Suprapubic skin (tissue), 4 donors: ENCODE measurements at places on chromosomes 2 and 18. TPM values are rescaled to one million over a fixed set of nuclear protein-coding genes. Genes with fewer than 3 reads are reported as not detected.

The NRBP1 gene
- total RNA-seq: 84.3 TPM

DNA sequence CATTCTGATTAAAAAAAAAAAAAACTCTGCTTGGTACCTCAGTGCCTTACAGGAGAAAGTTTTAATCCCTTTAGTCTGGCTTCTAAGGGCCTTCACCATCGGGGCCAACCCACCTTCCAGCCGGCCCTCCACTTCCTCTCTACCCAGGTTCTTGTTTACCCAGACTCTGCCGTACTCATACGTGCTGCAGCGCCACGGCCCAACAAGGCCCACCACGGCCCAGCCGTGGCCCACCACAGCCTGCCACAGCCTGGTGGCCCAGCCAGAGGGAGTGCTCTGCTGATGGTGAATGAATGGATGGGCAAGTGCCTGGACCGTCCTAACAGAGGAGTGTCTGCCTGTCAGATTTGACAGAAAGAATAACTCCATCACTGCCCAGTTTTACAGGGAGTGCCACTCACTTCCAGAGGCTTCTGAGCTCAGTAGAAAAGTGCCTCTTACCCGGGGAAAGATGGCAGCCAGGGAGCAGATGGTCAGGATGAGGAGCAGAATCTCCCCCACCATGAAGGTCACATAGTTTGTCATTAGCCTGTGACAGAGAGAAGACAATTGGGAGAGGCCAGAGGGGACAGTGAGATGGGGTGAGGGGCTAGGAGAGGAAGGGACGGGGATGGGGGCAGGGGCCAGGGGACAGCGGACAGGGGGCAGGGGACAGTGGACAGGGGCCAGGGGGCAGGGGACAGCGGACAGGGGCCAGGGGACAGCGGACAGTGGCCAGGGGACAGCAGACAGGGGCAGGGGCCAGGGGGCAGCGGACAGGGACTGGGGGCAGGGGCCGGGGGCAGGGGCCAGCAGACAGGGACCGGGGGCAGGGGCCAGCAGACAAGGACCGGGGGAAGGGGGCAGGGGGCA, 38.2 kb downstream of the CENPO start:
- DNase-seq: peak; percentile 56

DNA sequence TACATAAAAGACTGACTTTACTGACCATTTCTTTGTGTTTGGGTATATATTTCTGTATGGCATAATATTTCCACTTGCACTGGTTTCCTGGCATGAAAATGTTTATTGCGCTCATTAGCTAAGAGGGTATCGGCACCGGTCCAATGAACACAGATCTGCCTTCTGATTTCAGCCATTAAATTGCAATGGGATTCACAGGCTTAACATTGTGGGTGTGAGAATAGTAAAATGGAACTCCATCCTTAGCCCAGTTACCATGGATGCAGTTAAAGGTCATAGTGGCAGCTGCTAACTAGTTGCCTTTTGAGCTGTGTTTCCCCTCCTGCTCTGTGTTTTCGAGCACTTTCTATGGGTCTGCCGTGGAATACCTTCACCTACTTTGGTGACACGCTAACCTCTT, 352.6 kb upstream of the POU3F3 start:
- no peak for DNase-seq

- DNase-seq: peak; percentile 40
These were observed 63.1 kb downstream of the MARCO start for GRCh38 chr2:119005051-119005450.

The TMSB10 gene
- 861 TPM for total RNA-seq

GRCh38 chr18:74982946-74983635, 225.8 kb downstream of the PTGR3 start:
- DNase-seq: no peak

The GRB14 gene
- total RNA-seq: 2.2 TPM

The C2orf66 gene
- not detected for total RNA-seq

GRCh38 chr2:39408351-39409136, 28.5 kb downstream of the MAP4K3 start:
- no peak for DNase-seq

DNA sequence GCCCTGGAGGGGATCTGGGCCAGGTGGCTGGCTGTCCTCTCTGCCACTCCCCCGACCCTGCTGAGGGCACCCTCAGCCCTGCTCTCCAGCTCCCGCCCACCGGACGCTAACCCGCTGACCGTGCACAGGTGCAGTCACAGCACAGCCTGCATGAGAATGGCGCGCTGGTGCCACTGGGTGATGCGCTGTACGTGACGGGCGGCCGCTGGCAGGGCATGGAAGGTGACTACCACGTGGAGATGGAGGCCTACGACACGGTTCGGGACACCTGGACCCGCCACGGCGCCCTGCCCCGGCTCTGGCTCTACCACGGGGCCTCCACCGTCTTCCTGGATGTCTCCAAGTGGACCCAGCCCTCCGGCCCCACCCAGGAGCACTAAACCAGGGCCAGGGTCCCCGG, 8.1 kb upstream of the ERFE start:
- no peak for DNase-seq

DNA sequence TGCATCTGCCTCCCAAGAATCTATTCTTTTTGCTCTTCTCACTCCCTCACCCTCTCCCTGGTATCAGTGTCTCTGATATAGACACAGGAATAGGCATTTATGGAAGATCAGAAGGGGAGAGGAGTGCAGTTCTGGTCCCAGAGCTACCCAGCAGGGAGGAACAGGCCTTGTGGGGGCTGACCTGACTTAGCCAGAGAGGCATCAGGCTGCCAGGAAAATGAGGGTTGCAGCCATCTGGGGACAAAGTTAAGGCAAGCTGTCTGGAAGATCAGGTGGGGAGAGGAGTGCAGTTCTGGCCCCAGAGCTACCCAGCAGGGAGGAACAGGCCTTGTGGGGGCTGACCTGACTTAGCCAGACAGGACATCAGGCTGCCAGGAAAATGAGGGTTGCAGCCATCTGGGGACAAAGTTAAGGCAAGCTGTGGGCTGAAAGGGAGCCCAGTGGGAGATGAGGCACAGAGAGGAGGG, 69.9 kb upstream of the HK2 start:
- DNase-seq: no peak

The GTF2A1L gene
- total RNA-seq: 1.1 TPM

DNA sequence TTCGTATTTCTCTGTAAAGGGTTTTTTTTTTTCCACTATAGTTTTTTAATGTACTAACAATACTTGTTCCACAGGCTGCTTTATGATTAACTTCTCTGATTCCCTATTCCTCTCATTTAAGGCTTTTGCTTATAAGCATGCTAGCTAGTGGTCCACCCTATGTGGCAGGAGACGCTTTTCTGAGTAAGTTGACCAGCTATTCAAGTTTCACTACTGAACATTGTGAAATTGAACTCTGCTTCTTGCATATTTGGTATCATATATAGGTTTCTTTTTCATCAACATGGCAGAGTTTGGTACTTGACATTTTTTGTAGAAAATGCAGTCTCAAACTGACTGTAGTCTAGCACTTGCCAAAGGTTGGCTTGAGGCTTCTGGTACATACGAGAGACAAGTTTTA, 74.2 kb downstream of the OTX1 start:
- no peak for DNase-seq

DNA sequence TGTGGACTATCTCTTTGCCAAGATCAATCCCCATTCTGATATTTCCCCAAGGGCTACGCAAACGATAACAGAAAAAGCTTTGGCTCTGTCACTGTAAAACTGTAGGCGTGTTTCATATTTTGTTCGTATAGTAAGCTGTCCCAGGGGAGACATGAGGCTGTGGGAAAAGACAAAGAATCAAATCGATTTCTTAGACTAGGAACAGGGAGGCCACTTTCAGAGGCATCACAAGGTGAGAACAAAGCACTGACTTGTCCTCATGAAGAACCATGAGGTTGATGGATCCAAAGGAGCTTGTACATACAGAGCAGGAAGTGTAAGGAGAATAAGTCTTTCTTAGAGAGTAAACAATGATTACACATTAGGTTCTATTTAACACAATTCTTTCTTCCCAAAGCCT, 255.7 kb downstream of the HNMT start:
- no peak for DNase-seq

DNA sequence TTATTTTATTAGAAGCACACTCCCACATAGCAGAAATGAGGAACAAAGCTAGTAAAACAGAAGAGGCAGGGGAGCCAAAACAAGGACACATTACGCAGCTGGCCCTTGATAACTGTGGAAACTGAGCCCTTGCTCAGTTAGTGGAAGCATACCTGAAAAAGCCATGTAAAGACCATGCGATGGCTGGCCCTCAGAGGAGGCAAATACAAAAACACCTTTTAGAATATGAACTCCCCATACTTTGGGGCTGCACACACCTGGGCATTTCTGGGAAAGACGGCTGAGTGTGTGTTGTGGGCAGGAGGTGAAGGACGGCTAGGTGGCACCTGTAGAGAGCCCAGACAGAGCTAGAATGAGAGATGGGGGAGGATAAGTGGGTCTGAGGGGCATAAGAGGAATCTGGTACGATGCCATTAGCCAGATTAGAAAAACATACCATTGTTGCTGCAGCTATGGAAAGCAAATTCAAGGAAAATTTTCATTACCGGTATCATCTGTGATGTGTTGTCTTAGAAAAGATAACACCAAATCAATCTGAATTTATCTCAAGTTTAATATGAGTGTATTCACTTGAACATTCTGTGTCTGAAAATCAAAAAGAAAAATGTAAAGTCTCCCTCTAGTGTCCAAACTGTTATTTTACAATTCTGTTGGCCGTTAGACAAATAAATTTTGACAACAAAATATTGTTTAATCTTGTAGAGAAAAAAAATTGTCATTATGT, 45.2 kb upstream of the SULT1C3 start:
- DNase-seq: no peak

- DNase-seq: no peak
These were observed 101.4 kb downstream of the WDPCP start for GRCh38 chr2:63486861-63487290.

The NEU2 gene
- 1.7 TPM for total RNA-seq

The TP53I3 gene
- total RNA-seq: 15.5 TPM

GRCh38 chr2:238259061-238260020, 19.5 kb upstream of the HES6 start:
- peak; percentile 62 for DNase-seq

DNA sequence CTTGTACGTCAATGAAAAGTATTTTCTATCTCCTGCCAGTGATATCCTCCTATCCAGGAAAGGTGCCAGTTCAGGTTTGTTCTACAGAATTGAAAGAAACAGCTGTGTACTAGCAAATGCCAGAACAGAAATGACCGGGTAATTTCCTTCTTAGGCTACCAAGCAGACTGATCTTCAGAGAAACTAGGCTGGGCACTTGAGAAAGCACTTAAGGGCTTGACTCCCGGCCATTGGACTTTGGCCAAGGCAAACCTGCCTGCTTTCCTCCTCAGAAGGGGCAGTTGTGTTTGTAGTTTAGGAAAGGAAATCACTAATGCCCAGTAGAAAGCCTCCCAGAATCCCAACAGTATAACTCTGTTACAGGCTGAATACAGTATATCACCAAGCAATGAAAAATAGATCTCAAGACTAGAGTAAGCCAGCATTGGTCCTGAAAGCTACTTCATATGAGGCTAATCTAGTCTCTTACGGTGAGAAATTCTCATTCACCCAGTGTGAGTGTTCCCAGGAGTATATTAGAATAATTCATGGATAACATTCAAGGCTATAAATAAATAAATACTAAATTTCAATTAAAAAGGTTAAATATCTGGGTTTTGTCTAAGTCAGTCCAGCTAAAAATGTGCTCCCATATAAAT, 43.0 kb upstream of the COL5A2 start:
- DNase-seq: no peak

DNA sequence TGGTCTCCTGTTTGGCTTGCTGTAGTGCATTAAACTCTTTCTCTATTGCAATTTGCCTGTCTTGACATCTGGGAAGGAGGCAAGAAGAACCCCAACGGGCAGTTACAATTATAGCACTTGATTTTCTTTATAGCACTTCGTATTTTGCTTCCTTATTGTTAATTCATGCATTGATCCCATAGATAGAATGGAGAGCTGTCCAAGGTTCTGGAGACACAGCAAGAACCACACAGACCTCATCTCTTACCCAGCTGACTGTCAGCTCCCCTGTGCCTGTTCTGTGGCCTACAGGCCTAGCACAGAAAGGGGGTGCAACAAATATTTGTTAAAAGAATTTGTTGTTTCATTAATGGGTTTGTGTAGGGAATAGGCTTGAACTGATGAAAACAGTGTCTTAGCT, 194.3 kb downstream of the GALNT1 start:
- no peak for DNase-seq

- DNase-seq: peak; percentile 50
These were observed 64.9 kb upstream of the STPG4 start for GRCh38 chr2:47219970-47220369.

The SALL3 gene
- total RNA-seq: 0.21 TPM

The CPO gene
- not detected for total RNA-seq
